ENCODE measurements at places on chromosomes 12 and 14.
A peak's percentile ranks its signal among the peaks of the same experiment; 100 is the strongest.

GRCh38 chr12:113860950-113861349, 105.2 kb downstream of the RBM19 start:
- no peak for DNase-seq

DNA sequence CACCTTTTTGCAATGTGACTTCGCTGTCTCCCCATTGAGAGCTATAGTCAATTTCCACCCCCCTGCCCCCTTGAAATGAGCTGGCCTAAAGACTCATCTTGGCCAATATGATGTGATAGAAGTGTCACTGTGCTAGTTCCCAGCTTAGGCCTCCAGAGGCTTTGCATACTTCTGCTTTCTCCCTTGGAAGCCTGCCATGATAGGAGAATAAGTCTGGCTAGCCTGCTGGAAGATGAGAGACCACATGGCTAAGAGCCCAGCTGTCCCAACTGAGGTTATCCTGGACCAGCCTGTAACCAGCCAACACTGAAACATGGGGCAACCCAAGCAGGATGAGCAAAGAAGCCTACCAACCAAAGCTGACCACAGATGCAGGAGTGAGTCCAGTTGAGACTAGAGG, 196.9 kb downstream of the GRIN2B start:
- DNase-seq: no peak

- DNase-seq: peak; percentile 0
Observed at GRCh38 chr12:1650260-1650977, 21.4 kb downstream of the WNT5B start.

- no peak for DNase-seq
Observed at GRCh38 chr14:73895939-73896338, 9.3 kb downstream of the ZNF410 start.

DNA sequence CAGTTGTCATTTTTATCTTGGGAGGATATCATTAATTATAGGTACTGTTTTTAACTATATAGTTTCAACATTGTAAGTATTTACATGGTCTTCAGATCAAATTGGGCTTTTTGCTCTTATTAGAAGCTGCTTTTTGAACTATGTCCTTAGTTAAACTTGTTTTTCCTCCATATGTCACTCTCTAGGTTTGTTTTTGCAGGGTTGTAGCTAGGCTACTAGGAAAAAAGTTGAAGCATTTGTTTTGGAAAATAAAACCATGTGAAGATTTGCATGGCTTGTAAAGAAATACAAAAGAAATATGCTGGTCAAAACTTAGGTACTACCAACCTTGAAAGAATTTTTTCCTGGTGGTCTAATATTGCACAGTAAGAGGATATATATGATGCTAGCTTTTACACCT, 3.4 kb downstream of the ARID2 start:
- no peak for DNase-seq

DNA sequence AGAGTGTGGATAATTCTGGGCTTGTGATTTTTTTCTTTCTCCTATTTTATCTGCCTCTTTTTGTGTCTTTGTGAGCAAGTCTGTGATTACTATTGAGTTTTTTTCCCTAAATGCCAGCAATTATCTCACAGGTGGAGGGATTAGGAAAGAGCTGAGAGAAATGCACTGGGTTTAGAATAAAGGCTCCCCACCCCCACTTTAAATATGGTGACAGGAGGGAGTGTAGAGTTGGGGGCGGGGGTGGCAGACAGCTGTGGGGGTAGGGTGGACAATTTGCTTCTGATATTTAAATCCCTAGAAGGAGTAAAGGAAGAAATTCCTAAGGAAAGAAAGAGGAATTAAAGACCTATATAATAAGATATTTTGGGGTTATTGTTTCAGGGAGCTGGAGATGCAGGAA, 145.9 kb downstream of the NRXN3 start:
- no peak for DNase-seq

DNA sequence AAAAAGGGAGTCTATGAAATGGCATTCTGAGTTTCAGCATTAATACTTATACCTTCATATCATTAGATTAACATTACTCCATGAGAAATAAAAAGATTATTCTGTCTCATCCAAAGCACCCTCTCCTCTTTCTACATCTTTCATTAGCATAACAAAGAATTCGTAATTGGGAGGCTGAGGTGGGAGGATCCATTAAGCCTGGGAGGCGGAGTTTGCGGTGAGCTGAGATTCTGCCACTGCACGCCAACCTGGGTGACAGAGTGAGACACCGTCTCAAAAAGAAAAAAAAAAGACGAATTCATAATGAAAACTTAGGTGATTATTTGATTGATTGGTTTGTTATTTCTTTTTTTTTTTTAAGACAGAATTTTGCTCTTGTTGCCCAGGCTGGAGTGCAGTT, 1.8 kb upstream of the CDK17 start:
- peak; percentile 43 for DNase-seq

DNA sequence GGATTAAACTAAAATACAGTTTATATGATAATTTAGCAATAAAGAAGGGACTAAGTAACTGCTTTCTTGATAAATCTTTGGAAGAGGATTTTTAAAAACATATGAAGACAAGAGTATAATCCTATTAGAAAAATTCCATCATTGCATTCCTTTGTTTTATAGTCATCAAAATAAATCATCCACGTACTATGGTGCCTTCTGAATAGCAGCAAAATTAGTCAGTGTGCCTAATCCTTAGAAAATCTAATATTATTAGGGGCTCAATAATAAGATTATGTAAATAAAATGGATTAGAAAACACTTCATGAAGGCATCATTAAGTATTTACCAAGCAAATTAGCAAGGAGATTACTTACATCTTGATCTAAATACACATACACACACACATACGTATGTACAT, 102.1 kb downstream of the KCNH5 start:
- DNase-seq: no peak

All from CD8-positive, alpha-beta T cell (primary cell).